A673 (cell line): ENCODE measurements at places on chromosomes 1 and 21.

- no peak for DNase-seq
These were observed 60.5 kb downstream of the SMYD2 start for GRCh38 chr1:214341459-214341858.

DNA sequence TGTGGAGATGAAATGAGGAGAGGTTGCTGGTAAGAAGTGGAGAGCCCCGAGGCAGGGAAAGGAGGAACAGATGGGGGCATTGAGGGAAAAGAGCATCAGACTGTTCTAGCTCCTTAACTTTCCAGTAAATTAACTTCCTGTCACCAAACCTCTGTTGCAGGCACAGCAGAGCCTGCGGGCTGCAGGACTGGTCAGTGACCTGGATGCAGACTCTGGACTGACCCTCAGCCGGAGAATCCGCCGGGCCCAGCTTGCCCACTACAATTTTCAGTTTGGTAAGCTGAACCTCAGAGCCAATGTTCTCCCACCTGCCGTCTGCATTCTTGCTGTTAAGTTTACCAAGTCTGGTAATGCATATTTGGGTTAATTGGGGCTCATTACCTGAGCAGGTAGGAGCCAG is 2.5 kb upstream of the ECM1 start:
- DNase-seq, result no peak

GRCh38 chr1:114033961-114034360 is 54.7 kb downstream of the OLFML3 start:
- DNase-seq, result no peak

DNA sequence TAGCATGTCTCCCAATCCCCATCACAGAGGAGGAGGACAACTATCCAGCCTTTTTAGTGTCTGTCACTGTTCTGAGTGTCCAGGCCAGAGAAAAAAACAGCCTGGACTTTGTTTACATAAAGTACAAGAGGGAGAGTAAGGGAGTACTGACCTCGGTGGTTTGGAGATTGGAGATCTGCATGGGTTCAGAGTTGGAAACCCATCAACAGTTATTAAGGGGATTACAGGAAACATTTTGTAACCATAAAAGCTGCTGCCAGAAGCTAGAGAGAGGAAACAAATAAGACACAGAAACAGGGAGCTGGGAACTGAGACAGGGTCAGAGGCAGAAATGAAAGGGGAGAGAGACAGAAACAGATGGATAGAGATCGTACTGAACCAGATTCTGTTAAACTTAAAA is 131.5 kb upstream of the CTTNBP2NL start:
- no peak for DNase-seq

DNA sequence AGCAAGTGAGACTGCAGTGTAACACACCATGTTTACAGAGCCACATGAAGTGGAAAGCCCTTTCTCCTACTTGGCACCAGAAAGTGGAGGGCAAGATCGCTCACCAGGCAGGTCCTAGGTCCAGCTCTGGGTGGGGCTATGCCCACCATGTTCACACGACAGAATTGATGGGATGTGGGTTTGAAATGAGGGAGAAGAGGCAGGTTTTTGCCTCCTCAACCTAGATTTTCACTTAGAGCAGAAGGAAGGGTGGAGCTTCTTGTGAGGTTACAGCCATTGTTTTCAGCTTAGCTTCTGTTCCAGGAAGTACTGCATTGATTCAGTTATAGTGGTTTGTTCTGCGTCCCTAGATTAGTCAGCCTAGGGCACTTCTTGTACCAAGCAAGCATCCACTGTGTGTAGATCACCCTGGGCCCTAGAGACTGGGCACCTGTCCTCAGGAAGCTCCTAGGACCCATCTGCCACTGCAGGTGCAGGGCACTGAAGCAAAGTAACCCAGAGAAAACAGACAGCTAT is 2.3 kb downstream of the CD53 start:
- no peak for DNase-seq

- no peak for DNase-seq
These were observed 106.1 kb downstream of the MAP3K21 start for GRCh38 chr1:233433436-233434210.

DNA sequence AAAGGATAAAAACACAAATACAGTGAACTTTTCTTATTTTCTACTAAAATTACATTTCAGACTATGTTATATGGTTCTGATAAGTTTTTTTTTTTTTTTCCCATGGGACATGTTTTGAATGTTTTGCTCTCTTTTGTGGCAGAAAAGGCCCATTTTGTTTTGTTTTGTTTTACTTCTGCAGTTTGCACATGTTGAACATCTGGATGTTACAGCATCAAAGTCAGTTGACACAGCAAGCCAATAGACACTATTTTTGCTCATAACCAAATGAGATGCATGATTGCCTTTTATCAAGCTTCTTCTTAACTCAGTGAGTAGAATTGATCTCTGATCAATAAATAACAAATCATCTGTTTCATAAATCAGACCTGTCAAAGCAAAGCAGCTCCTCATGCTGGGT is 904.2 kb downstream of the ADGRL2 start:
- no peak for DNase-seq
